ENCODE measurements at places on chromosomes 11 and 22.
A peak's percentile ranks its signal among the peaks of the same experiment; 100 is the strongest.

- no peak for DNase-seq
These were observed 28.0 kb downstream of the CNTF start for GRCh38 chr11:58650496-58650895.

DNA sequence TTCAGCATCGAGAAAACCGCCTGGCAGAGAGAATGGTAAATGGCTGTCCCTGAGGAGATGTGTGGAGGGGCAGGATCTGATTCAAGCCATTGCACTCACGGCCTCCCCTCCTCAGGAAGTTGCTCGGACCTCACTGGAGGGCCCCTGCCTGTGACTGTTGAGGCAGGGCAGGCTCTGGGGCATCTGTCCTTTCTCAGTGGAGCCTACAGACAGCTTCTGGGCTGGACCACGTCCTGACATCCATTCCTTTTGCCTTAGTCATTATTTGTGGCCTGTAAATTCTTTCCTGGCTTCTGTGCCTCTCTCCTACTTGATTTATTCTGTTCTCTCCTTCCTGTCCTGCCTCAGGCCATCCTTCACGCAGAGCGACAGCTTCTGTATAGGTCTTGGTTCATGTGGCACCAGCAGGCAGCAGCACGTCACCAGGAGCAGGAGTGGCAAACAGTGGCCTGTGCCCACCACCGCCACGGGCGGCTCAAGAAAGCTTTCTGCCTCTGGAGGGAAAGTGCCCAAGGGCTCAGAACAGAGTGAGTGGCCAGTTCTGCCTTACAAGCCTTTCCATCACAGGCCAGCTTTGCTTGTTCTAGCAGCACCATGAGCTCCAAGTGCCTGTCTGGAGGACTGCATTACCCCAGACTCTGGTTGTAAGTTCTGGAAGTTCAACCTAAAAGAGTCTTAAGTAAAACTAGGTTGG, 59.6 kb downstream of the PISD start:
- no peak for DNase-seq

- DNase-seq, result no peak
These were observed 334.5 kb downstream of the TTC28 start for GRCh38 chr22:28344918-28345703.

DNA sequence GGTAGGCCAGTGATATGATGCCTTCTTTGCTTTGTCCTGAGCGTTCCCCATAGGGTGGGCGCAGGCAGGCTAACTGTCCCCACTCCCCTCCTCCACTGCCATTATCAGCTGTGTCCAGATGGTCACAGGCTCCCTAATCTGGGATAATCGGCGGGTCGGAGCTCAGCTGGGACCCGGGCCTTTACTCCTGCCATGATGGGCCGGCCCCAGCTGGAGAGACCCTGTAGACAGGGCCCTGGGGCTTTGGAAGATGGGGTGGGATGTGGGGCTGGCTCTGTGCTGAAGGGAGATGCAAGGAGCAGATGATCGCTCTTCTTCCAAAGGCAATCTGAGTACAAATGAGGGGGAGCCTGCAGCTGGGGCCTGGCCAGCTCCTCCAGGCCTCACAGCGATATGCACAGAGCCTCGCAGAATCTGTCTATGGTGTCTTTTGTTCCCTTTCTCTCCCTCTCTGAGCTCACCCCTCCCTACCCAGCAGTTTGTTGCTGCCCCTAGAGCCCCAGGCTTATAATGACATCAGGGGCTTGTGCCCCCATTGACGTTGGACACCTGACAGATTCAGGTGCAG, 11.9 kb downstream of the KLHL35 start:
- DNase-seq, result no peak

DNA sequence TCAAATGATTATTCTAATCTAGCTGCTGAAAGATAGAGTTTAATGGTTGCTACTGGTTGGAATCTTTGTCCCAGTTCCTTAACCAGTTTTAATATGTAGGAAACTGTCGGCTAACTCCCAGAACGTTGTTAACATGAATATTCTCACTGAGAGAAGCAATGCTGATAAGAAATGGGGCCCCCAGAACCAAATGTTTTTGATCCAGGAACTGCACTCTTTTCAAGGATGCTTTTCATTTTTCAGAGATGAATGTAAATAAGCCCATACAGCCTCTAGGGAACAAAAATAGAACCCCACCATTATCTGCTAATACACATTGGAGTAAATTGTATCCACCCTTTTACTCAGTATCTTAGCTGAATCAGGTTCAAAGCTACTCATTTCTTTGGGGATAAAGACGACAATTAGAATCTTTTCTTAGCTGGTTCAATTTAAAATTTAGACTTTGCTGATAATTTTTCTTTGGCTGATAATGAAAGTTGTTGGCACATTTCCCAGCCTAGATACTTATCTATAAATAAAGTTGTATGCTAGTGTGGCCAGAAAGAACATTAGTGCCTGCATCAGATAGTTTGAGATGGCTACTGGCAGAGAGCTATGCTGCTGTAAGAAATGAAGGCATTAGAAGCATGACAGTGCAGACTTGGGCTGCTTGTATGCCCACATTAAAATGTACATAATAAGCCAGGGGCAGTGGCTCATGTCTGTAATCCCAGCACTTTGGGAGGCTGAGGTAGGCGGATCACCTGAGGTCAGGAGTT, 323.3 kb upstream of the PDGFD start:
- DNase-seq, result no peak

DNA sequence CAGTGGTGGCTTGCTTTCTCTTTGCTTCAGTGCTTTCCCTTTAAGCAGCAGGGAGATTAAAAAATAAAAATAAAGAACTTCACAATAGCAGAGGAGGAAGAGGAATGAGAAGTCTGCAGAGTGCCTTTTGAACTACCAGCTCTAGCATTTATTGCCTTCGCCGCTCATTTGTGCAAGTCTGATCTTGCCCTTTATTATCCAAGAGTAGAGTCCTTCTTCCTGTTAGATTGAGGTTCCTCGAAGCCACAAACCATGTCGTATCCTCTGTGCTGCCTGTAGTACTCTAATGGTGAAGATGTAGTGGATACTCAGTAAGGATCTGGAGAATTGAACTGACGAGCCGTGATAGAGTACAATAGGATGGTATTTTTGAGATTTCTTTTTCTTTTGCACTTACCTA, 101.2 kb upstream of the RAG2 start:
- DNase-seq, result no peak

GRCh38 chr11:107756553-107756952, 44.7 kb upstream of the SLN start:
- DNase-seq, result no peak

GRCh38 chr22:48734359-48734758, 1093.3 kb downstream of the BRD1 start:
- no peak for DNase-seq

GRCh38 chr11:96303064-96303463, 39.9 kb downstream of the MAML2 start:
- no peak for DNase-seq

DNA sequence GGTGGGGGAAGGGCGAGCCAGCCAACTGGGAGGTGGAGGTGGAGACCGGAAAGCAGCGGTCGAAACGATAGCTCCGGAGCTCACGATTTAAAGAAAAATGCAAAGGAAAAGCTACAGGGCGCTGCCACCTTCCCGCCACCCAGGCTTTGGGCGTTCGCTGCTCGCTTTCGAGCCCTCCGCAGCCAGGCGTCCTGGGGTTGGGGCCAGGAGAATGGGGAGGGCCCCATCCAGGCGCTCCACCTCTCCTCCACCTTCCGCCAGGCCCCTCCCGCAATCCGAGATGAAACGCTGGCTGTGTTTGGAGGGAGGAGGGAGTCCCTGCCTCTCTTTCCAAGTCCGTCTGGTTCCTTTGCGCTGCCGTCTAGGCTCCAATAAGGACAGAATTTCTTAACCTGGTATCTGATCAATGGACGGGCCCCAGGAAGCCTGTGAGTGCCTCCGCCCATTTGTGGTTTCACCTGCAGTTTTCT, 483 bp upstream of the ABTB2 start:
- no peak for DNase-seq

- DNase-seq, result no peak
These were observed 51.0 kb downstream of the SNX19 start for GRCh38 chr11:130865091-130865773.

DNA sequence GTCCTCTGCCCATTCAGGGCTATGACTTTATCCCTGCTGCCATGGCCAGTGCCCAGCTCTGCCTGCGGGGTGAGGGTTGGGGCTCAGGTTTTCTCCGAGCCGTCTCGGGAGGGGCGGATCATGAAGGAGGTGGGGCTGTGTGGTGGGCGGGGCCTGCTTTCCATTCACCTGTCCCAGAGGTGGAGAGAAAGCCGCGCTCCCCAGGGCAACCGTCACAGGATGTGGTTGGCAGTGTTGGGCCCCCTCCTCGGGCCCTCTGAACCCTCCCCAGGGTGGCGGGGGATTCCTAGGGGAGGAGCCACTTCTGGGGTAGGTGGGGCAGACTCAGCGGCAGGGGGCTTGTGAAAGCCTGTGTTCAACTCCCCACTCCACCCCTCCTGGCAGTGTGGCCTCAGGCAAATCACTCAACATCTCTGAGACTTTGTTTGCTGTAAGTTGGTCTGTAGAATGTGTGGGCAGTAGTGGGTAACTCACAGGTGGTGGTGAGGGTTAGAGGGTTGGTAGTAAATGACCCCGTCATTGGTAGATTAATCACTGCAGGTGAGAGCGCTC, 50.3 kb downstream of the CD6 start:
- peak; percentile 93 for DNase-seq

GRCh38 chr11:14908214-14908880, 16.3 kb upstream of the CYP2R1 start:
- no peak for DNase-seq

DNA sequence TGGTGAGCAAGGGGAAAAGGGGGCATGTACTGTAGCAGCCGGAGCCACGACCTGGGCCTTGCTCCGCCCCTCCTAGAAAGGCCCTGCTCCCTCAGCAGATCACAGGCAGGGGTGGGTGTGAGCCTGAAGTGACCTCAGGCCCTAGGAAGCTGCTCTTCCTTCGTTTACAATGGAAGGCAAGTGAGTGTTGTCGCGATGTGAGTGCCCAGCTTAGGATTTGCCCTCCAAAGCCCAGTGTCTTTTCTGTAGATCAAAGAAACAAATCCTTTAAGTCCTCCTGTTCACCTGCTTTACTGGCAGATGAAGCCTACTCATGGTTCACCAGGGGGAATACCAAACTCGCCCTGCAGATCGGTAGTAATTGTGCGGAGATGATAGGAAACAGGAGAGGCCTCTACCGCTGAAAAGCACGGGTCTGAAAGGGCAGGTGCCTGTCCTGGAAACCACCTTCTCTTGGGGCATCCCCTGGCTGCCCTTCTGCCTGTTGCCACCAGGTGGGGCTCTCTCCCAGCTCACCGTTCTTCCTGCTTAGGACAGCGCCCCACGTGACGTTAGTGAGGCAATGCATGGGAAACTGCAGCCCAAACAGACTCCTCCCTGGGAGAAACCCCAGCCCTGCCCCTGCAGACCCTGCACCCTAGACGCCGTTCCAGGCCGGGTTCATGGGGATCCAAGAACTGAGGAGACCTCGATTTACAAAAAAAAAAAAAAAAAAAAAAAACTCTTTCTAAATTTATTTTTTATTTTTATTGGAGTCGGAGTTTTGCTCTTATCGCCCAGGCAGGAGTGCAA, 45.9 kb upstream of the RAB1B start:
- peak; percentile 92 for DNase-seq

GRCh38 chr11:64687204-64687603, 35.8 kb downstream of the NRXN2 start:
- DNase-seq, result no peak

DNA sequence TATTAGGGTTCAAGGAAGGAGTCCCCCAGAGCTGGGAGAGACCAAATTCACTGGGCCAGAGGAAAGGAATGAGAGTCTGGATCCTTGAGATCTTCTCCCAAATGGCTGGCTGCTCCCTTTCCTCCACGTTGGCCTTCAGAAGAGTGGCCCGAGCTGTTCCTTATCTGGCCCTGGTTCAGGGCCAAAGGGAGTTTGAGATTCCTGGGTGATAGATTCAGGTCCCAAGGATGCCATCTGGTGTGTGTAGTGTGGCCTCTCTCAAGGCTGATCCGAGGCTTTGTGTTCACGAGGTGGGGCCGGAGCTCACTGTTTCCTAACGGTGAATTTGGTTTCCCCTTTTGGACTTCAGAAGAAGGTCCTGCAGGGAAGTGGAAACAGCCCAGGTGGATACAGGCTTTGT, 17.4 kb upstream of the ABCC8 start:
- DNase-seq, result no peak

DNA sequence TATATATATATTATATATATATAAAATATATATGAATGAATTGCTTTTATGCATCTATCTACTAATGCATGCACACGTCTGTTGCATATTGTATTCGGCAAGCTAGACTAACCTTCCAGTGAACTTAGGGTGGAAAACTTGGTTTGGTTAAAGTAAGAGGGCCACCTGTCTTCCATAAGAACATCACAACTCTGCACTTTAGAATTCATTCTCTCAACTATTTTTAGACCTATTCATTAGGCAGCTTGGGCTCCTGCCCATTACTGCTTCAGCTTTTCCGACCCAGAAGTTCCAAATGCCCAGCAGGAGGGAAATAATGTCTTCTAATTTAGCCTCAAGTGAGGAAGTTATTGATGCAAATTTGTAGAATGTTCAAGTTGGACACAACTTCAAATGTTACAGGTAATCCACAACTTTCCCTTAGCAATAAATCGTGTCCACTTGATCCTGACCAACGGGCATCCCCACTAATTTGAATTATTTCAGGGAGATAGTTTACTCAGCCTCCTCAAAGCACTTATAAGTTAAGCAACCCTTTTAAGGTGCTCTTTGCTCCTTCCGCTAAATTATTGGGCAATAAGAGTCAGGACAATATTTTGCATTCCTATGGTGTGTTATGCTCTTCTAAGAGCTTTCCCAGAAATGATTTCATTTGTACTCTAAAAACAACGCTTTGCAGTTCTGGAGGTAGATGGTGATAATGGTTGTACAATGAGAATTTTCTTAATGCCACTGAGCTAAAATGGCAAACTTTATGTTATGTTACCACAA, 132.3 kb downstream of the OPCML start:
- no peak for DNase-seq

GRCh38 chr22:36928196-36928595, 14.8 kb downstream of the CSF2RB start:
- no peak for DNase-seq

DNA sequence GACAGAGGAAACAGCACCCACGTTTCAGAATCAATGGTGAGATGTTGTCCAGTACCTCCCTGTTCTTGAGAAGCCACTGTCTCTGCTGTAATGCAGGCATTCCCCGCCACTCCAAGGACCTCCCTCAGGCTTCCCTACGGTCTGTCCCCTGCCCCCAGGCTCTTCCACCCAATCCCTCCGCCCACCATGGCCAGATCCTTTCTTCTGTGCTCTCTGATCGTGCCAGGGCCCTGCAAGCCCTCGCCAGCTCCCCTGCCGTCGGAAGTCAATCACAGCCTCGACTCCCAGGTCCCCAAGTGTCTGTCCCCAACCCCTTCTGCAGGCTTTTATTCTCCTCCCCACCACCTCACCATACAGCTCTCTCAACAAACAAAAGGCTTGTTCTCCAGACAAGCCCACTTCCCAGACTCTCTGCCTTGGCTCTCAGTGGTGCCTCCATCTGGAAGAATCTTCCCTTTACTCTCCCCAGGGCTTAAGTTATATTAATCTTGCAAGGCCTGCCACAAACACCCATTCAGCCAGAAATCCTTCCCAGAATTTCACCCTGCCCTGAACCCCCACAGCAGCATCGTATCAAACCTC, 13.7 kb downstream of the SCN4B start:
- DNase-seq, result no peak

DNA sequence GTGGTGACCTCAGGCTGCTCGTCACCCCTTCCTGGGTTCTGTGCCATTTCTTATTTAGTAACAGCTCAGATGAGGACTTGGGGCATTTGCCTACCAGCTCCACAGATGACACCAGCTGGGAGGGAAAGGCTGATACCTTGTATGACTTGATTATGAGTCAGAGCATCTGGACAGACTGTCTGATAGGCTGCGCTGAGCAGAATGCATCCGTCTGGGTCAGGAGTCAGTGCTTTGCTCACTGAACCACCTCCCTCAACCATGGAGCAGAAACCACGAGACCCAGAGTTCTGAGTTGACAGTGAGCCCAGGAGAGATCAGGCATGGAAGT, 6.8 kb downstream of the ST14 start:
- DNase-seq, result no peak

All from T follicular helper cell (primary cell).